ENCODE measurements at places on chromosomes 5 and 9.
A peak's percentile ranks its signal among the peaks of the same experiment; 100 is the strongest.

DNA sequence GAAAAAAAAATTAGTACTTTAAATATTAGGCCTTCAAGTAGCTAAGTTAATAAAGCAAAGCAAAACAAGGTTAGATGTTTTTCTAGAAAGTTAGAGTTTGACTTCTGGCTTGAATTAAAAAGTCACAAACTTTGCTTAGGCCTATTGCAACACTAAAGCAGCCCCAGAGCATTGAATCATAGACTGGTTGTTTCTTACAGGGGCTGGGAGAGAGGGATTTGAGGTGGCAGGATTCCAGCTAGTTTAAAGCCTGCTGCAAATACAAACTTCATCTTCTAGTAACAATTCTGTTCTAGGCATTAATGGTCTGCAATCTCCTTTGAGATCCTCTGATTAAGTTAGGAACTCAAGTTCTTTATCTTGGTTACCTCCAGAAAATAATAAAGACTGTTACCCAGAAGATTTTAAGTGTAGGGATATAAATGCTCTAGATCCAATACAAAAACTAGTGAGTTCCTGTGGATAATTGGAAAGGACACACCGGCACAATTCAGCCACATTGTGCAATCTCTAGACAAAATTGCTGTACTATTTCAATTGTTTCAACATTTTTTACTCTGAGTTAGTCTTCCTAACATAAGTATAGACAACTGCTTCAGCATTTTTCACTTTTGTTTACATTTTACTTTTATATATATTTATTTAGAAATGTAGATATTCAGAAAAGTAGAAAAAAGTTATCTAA is 12.6 kb downstream of the OR13C5 start:
- DNase-seq, result no peak

DNA sequence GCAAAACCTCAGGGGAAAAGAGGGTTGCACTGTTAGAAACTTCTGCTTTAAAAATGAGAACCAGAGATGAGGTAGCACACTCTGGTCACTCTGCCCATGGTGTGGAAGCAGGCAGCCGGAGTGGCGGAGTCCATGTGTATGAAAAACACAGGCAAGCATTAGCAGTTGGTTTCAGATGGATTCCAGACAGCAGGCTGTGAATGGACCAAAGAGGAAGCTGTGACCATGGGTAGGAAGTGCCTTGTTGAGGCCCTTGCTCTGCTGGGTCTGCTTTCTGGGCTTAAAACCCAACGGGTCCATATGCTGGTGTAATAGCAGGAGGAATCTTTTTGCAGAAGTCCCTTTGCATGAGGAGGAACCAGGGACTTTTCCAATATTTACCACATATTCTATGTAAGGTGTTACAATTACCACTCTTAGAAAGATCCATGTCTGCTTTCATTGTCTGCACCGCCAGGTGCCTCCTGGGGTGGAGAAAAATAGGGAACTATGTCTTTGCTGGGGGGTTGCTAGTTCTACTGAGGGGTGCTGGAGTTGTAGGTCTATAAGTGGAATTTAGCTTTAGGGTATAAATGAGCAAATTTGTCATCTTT is 77.0 kb downstream of the ANKRD55 start:
- no peak for DNase-seq

GRCh38 chr9:122262073-122262472 is 2.6 kb downstream of the RBM18 start:
- DNase-seq, result no peak

GRCh38 chr5:139399501-139400121 is 4.3 kb downstream of the SPATA24 start:
- DNase-seq, result no peak

- DNase-seq, result no peak
Observed at GRCh38 chr5:107502676-107503060, 168.1 kb downstream of the EFNA5 start.

- DNase-seq, result no peak
Observed at GRCh38 chr5:66239034-66239433, 94.9 kb downstream of the SREK1 start.

DNA sequence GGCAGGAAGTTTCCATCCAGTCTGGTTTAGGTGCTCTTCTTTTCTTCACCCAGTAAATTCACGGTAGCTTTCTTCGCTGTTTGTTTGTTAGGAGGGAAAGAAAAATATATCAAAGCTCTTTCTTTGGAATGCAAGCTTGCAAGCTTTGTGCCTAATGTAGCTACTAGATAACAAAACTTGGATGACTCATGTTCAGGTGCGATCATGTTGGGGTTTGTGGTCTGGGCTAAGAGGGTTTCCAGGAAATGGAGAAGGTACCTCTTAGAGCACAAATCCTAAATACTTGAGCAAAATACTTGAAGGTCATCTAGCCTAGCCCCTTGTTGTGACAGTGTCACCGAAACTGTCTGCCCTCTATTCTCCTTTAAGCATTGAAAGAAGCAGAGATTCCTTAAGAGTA is 17.7 kb downstream of the SRP19 start:
- DNase-seq, result no peak

- DNase-seq, result no peak
Observed at GRCh38 chr5:76677849-76678472, 38.0 kb upstream of the F2R start.

- DNase-seq, result peak; percentile 1
Observed at GRCh38 chr9:118170032-118170955, 466.1 kb downstream of the TLR4 start.

GRCh38 chr9:137972355-137972987 is 94.9 kb downstream of the CACNA1B start:
- no peak for DNase-seq

GRCh38 chr9:2053883-2054845 is 39.0 kb downstream of the SMARCA2 start:
- no peak for DNase-seq

DNA sequence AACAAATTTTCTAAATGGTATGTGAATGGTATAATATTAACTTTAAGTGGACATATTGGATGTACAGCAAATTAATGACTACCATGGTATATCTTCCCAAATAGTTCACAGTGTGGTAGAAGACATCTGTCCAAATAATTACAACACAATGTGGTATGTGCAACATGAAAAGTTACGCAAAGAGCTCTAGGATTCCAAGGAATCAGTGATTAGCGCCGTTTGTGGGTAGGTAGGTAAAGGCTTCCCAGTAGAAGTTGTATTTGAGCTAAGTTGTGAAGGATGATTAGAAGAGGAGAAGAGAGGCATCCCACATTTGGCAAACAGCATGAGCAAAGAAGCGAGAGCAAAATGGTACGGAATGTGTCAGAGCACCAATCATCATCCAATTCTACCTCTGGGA is 14.3 kb upstream of the KLF9 start:
- DNase-seq, result no peak

DNA sequence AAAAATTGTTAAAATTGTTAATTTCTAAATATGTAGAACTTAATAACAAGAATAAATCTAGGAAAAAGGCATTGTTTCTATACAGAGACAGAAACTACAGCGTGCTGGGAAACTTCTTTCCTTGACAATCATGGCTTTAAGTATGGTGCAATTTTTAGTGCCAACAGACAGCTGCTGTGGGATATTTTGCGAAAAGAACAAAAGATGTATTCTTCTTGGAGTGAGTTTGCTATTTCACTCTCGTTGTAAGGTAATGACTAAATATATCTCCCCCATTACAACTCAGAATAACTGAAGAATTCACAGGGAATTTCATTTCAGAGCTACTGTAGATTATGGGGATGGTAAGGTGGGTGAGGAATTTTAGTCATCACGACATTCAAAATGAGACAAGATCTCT is 2055.0 kb upstream of the ACO1 start:
- DNase-seq, result no peak

DNA sequence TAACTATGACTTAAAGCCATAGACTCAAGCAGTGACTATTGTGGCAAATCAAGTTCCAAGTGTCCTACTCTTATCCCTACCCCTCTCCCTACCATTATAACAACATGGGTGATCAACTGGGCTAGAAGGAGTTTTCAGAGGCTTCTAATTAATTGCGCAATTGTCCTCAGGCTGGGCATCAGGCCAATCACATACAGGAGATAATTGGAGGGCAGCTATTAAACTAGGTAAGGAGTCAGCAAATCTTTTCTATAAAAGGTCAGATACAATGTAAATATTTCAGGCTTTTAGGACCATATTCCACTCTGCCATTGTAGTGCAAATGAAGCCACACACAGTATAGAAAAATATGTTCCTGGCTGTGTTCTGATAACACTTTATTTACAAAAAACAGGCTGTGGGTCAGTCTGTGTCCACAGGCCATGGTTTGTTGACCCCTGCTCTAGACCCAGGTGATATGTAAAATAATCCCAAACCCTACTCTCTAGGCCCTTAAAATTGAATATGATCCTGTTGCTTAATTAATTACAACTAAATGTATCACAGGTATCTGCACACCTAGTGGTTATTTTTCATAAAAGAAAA is 141.4 kb upstream of the PIK3R1 start:
- no peak for DNase-seq
